Smooth muscle cell of trachea (primary cell): ENCODE measurements at places on chromosomes 7 and 10. TPM values are rescaled to one million over a fixed set of nuclear protein-coding genes. Genes with fewer than 3 reads are reported as not detected.

The UCN3 gene
- total RNA-seq = not detected in 2 replicates

The GLCCI1 gene
- 6.7 and 7.9 TPM in 2 replicates for total RNA-seq

The TOMM7 gene
- 125 and 147 TPM in 2 replicates for total RNA-seq

The DYDC2 gene
- total RNA-seq = not detected in 2 replicates

The LRIT2 gene
- total RNA-seq = not detected in 2 replicates

The PAX4 gene
- not detected in 2 replicates for total RNA-seq

The SYNPO2L gene
- not detected in 2 replicates for total RNA-seq

The GLI3 gene
- 6.9 and 9.3 TPM in 2 replicates for total RNA-seq

The TAS2R5 gene
- total RNA-seq = 0.73 and 1.7 TPM in 2 replicates

The DGKI gene
- 1.7 and 4.0 TPM in 2 replicates for total RNA-seq

The PNLIPRP1 gene
- not detected in 2 replicates for total RNA-seq

The SLIT1 gene
- total RNA-seq = under 0.01 and 0.17 TPM in 2 replicates

The AOAH gene
- total RNA-seq = not detected in 2 replicates

The SOSTDC1 gene
- total RNA-seq = 0.15 TPM in 1 of 2 replicates, not detected in the other

The SORCS3 gene
- total RNA-seq = not detected in 2 replicates

The P4HA1 gene
- total RNA-seq = 196 and 231 TPM in 2 replicates

The SLC26A4 gene
- 0.33 and 1.7 TPM in 2 replicates for total RNA-seq

The CTTNBP2 gene
- total RNA-seq = 16.4 and 22.3 TPM in 2 replicates

The STEAP2 gene
- 37.7 and 48.5 TPM in 2 replicates for total RNA-seq

The GNGT1 gene
- total RNA-seq = not detected in 2 replicates

The CLDN3 gene
- total RNA-seq = 0.33 TPM in 1 of 2 replicates, not detected in the other
